ENCODE measurements at places on chromosomes 4 and X.

DNA sequence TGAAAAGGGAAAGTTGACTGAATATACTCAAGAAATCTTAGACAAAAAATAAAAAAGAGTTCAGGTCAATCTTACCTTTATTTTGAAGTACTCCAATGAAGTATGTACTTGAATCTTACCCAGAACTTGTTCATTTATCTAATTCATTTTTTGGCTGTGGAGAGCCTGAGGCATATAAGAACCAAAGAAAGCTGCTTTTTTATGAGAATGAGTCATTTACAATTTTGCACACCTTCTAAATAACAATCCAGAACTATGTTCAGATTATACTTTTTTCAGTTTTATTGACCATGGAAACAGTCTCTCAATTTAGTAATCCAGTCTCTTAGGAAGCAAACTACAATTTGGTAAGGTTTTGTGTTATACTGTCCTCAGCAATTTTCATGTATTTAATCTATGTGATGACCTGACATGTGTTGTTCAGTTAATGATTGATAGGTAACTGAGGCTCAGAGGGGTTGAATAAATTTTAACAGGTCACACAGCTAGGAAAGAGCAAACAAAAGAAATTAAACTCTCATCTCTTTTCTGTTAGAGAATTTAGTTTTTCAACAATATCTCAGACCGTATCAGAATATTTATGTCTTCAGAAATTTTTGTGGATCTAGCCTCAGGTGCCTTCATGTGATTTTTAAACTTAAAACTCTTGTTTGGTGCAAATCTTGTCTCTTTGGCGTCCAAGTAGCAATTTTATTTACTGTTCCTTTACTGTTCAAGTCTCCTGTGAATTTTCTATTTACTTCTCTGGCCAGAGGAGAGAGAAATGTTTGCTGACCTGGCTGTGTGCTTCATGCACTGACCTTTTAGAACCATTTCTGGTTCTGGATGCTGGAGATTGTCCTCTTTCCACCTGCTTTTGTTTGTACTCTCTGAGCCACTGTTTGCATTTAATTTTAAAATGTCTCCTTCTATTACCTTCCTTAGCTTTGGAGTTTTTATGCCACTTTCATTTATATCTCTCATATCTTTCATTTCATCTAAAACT, 1453.4 kb downstream of the STIM2 start:
- no peak for DNase-seq

GRCh38 chr4:7381890-7382633, 52.7 kb downstream of the PSAPL1 start:
- no peak for DNase-seq

GRCh38 chr4:164614329-164614728, 139.6 kb upstream of the SMIM31 start:
- DNase-seq = no peak

GRCh38 chr4:8238515-8239053, 31.0 kb upstream of the HTRA3 start:
- no peak for DNase-seq

- peak; percentile 45 for DNase-seq
These were observed 4.2 kb downstream of the CENPVL3 start for GRCh38 chrX:51614353-51615012.
